ENCODE measurements at places on chromosomes 3 and 15. TPM values are rescaled to one million over a fixed set of nuclear protein-coding genes. Genes with fewer than 3 reads are reported as not detected.

DNA sequence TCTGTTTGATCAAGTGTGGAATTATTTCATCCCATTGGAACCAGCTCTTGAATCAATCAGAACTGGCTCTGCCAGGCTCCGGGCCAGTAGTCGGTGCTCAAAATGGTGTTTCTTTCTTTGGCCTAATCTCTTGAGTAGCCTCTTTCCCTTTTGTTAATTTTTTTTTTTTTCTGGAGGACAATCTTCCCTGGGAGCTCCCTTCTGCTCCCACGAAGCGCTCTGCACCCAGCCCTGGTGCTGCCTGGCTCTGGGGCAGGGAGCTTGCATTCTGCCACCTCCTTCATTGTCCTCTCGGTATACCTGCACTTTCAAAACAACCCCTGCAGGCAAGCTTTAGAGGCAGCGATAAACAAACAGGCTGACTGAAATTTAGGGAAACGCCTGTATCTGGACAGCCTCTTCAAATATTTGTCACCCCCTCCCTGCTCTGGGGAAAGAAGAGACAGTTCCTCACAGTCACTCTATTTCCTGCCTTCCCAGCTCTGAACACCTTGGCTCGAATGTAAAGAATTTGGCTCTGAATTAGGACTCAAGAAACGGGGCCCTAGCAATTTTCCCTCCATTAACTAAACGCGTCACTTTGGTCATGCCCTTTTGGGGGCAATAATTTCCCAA lies 1.1 kb upstream of the THSD4 start:
- no peak overlapping the region for H3K4me3 ChIP-seq
- H3K36me3 ChIP-seq: no peaks in the 10 kb centered on the region
- no peaks in the 10 kb centered on the region for H3K27me3 ChIP-seq
- H3K4me1 ChIP-seq: peaks cover 1% of the 10 kb centered on the region
- no peak overlapping the region for H3K27ac ChIP-seq

The CPN2 gene
- polyA plus RNA-seq: not detected

DNA sequence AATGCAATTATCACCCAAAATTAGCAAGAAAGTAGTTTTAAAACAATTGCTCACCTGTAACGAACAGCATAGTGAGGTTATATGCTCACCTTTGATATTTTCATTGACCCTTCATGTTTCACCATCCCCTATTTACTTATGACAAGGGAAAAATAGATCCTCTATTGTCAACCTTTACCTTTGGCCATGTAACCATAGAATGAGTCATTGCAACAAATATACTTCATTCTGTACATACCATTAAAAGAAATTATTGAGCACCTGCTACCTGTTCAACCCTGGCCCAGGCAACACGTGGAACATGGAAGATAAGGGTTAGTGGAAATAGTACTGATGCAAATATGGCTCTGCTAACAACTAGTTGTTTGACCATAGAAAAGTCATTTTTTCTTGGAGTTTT lies 20.2 kb downstream of the LSAMP start:
- no peaks in the 10 kb centered on the region for H3K27me3 ChIP-seq
- no peak for DNase-seq
- H3K36me3 ChIP-seq: no peaks in the 10 kb centered on the region
- H3K4me3 ChIP-seq: no peak overlapping the region
- H3K4me1 ChIP-seq: peaks cover 3% of the 10 kb centered on the region
- H3K27ac ChIP-seq: no peak overlapping the region

GRCh38 chr15:70062321-70062956 lies 35.3 kb downstream of the TLE3 start:
- H3K4me3 ChIP-seq: no peak overlapping the region
- no peaks in the 10 kb centered on the region for H3K4me1 ChIP-seq
- H3K27me3 ChIP-seq: no peaks in the 10 kb centered on the region
- H3K36me3 ChIP-seq: peaks cover 3% of the 10 kb centered on the region
- no peak overlapping the region for H3K27ac ChIP-seq

DNA sequence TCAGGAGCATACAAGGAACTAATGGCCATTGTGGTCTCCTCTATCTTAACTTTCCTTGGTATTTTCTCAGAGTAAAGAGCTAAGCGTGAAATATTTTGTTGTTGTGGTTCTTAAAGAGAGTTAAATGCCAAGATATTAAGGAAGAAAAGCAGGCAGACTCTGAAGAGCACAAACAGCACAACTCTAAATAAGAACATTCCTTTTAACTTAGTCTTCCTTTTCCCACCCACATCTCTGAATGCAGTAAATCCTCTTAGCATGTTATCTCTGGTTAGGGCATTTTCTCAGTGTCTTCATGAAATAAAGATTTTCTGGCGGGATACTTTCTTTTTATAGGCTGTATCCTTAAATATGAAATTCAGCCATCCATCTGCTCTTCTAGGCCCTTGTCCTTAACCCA lies 1.5 kb downstream of the GPR87 start:
- H3K27ac ChIP-seq: no peak overlapping the region
- H3K4me1 ChIP-seq: no peaks in the 10 kb centered on the region

DNA sequence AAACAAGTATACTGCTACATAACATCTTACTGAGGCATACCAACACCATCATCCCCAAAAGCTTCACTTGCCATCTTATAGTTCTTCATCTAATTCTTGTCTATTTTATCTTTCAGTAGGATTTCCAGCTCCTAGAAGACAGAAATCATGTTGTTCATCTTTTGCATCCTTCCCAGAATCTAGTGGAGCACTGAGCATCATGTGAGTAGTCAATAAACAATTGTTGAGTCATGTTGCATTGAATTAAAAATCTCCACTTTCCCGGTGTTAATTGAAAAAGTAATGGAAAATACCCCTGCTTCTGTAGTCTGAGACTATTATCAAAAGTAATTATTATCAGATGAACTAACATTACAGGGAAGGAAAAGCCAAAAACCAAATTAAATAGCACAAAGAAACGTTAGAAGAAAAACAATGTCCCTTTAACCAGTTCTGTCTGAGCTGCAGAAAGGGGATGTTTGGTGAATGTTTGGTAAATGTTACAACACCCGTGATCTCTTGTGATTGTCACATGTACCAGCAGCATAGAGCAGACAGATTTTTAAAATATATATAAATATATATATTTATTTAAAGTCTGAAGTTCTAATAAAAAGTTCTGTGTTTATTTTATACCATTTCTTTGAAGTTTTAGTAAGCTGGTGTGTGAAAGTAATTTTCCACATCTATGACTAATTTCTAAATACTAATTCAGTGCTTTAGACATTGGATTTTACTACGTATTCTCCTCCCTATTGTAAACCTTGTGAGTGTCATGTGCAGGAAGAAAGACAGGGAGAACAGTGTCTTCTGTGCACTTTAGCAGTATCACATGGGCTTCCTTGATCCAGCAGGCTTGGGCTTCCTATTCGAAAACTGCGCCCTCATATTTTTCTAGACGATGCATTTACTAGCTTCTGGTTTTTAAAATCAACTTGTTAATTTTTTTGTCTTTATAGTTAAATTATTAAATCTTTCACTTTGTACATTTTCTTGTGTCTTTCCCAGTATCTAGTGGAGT lies 85.6 kb downstream of the RAP2B start:
- DNase-seq: no peak
- no peak overlapping the region for H3K4me3 ChIP-seq
- H3K27ac ChIP-seq: no peak overlapping the region
- H3K4me1 ChIP-seq: no peaks in the 10 kb centered on the region

GRCh38 chr15:76341366-76342057 lies 4.9 kb downstream of the ISL2 start:
- no peak for DNase-seq
- no peak overlapping the region for H3K4me3 ChIP-seq
- no peak overlapping the region for H3K27ac ChIP-seq
- no peaks in the 10 kb centered on the region for H3K36me3 ChIP-seq
- no peaks in the 10 kb centered on the region for H3K27me3 ChIP-seq
- no peaks in the 10 kb centered on the region for H3K4me1 ChIP-seq

The ADPRH gene
- polyA plus RNA-seq: 7.5 TPM

The GPR171 gene
- not detected for polyA plus RNA-seq

The GPR149 gene
- polyA plus RNA-seq: not detected

GRCh38 chr15:43958861-43959330 lies 132.1 kb downstream of the WDR76 start:
- no peak overlapping the region for H3K27ac ChIP-seq
- H3K36me3 ChIP-seq: no peaks in the 10 kb centered on the region
- DNase-seq: no peak

GRCh38 chr3:64417816-64418215 lies 192.6 kb upstream of the PRICKLE2 start:
- H3K27me3 ChIP-seq: peaks cover 2% of the 10 kb centered on the region
- H3K4me1 ChIP-seq: no peaks in the 10 kb centered on the region
- no peak overlapping the region for H3K27ac ChIP-seq
- H3K4me3 ChIP-seq: no peak overlapping the region

The CFAP100 gene
- not detected for polyA plus RNA-seq

DNA sequence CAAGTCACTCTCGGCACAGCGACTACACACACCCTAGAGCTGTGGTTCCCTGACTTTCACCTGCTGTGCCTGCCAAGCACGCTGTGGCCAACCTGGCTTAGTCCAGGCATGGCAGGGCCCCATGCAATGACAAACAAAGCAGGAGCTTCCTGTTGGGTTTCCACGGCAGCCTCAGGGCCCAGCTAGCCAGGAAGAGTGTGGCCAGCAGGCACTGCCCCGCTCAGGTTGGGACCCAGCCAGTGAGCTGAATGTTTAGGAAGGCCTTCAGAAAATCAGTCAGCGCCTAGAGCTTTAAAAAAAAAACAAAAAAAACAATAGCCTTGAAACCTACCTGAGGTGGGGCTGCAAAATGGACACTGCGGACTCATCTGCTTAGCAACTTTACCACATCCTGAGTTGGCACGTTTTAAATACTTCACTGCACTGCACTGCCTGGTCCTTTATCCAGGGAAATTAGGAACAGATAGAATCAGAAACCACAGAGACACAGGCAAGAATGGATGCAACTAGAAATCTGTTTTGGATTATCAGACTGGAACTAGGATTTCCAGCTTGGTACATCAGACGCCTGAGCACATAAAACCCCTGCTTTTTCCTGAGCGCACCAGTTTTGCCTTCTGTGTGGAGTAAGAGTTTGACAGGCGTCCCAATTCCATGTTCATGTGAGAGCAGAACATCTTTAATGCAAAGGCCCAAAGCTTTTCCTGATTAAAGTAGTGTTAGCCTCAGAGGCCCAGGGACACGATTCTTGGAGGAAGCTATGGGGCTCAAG lies 36.2 kb upstream of the LDHAL6B start:
- peaks cover 6% of the 10 kb centered on the region for H3K4me1 ChIP-seq
- peaks cover 1% of the 10 kb centered on the region for H3K36me3 ChIP-seq
- no peaks in the 10 kb centered on the region for H3K27me3 ChIP-seq
- DNase-seq: peak; percentile 87

All from aorta (tissue), 5 donors.